ENCODE measurements at places on chromosomes 4 and X. TPM values are rescaled to one million over a fixed set of nuclear protein-coding genes. Genes with fewer than 3 reads are reported as not detected.

The FRMPD4 gene
- total RNA-seq = 0.07 TPM

The TRPC3 gene
- 0.82 TPM for total RNA-seq

- DNase-seq = no peak
- H3K27ac ChIP-seq = no peak overlapping the region
- peak overlapping the region; percentile 98 for H3K4me3 ChIP-seq
- H3K36me3 ChIP-seq = no peaks in the 10 kb centered on the region
- peaks cover 34% of the 10 kb centered on the region for H3K4me1 ChIP-seq
Observed at GRCh38 chr4:145939856-145940255, 1.2 kb upstream of the ZNF827 start.

DNA sequence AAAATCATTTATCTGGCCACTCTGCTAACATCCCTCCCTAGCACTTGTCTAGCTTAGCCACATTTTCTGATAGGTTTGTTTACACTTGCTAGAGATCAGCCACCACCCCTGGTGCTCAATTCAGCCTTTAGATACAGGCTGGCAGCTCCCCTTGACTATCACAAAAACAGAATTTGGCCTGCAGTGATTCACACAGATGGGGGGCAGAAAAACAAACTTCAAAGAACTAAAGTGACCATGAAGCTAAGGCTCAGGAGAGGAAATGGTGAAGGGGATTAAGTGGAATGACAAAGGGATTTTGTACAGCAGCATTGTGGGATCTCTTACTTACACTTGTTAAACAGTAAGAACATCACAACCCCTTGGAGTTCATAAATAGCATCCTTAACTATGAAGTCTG is 1718.0 kb upstream of the PCDH7 start:
- H3K36me3 ChIP-seq = no peaks in the 10 kb centered on the region
- peaks cover 3% of the 10 kb centered on the region for H3K27me3 ChIP-seq
- H3K4me3 ChIP-seq = no peak overlapping the region
- H3K27ac ChIP-seq = no peak overlapping the region
- DNase-seq = no peak
- H3K4me1 ChIP-seq = peaks cover 13% of the 10 kb centered on the region

GRCh38 chr4:99165978-99166377 is 21.9 kb upstream of the ADH4 start:
- peaks cover 23% of the 10 kb centered on the region for H3K36me3 ChIP-seq
- no peak overlapping the region for H3K4me3 ChIP-seq
- DNase-seq = no peak
- H3K27ac ChIP-seq = no peak overlapping the region

DNA sequence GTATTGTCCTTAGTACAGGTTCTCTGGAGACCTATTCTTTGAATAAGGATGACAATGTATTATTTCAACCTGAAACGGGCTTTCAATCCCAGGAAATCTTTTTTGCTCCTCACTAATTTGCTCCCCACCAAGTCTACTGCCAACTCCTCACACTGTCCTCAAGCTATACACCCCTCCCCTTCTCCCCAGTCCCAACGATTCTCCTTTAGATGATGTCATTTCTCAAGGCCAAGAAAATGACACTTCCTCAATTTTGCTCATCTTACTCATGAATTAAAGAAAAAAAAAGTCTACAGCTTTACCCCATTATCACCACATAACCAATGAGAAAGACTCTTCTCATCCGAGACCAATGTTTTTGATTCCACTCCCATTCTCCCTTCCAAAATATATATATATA is 20.6 kb downstream of the AP1S2 start:
- peaks cover 5% of the 10 kb centered on the region for H3K4me1 ChIP-seq
- no peaks in the 10 kb centered on the region for H3K27me3 ChIP-seq

DNA sequence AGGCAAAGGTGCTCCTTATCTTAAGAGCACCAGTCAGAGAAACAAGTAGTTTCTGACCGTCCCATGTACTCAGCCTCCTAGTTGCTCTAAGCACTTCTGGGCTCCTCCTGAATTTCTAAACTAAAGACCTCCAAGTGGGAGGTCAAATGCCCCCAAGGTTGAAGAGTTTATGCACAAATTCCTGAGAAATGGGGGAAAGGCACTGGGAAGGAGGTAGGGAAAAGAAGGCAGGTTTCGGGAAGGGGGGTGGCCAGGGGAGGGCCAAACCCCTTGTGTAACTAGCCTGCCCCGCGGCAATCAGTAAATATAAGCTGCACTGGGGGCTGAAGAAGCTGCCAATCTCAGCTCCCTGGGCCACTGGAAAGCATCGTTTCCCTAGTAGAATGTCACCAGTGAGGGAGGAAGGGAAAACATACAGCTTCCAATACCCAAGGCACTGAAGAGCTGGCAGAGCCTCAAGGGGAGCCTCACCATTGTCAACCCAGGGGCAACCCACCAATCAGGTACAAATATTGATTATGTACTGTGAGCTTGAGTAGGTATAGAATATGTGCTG is 3.4 kb downstream of the FOXO4 start:
- DNase-seq = no peak
- peaks cover 44% of the 10 kb centered on the region for H3K4me1 ChIP-seq
- H3K4me3 ChIP-seq = peak overlapping the region; percentile 69
- H3K27me3 ChIP-seq = peaks cover 43% of the 10 kb centered on the region
- H3K36me3 ChIP-seq = peaks cover 3% of the 10 kb centered on the region

DNA sequence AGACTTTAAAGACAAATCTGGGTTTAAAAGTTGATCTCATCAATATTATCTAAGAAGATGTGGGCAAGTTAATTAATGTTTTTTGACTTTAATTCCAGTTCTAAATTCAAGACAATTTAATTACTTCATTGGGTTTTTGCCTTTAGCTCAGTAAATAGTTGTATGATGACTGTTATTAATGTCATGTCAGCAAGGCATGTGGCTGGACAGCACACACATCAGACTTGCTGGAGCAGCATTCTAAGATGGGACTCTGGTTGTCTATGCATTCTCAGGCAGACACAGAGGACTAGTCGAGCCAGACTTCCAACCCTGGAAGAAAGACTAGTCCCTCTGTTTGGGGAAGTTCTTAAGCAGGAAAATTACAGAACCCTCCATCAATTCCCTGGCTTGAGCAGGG is 180.7 kb upstream of the GK2 start:
- H3K27ac ChIP-seq = no peak overlapping the region
- no peak for DNase-seq
- H3K27me3 ChIP-seq = no peaks in the 10 kb centered on the region
- H3K4me1 ChIP-seq = no peaks in the 10 kb centered on the region
- no peak overlapping the region for H3K4me3 ChIP-seq
- H3K36me3 ChIP-seq = no peaks in the 10 kb centered on the region

DNA sequence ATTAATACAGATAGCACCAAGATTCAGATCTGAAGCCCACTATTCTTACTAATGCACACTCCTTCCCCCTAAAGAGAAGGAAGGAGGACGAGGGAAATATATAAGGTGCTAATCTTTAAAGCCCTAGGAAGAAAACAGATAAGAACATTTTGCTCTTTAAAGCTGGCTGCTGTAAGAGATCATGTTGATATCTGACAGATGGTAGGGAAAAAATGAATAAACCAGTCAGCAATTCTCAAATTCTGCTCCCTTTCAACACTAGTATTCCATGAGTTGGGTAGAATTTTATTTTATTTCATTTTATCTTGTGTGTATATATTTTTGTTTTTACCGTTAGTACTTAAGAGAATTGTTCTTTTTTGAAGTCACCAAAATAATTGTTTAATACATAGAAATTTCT is 19.2 kb downstream of the OTC start:
- no peak for DNase-seq
- H3K27me3 ChIP-seq = peaks cover 3% of the 10 kb centered on the region
- H3K4me1 ChIP-seq = no peaks in the 10 kb centered on the region
- no peaks in the 10 kb centered on the region for H3K36me3 ChIP-seq
- no peak overlapping the region for H3K27ac ChIP-seq
- no peak overlapping the region for H3K4me3 ChIP-seq

- no peak for DNase-seq
- peaks cover 43% of the 10 kb centered on the region for H3K4me1 ChIP-seq
- peaks cover 7% of the 10 kb centered on the region for H3K36me3 ChIP-seq
- H3K4me3 ChIP-seq = no peak overlapping the region
Observed at GRCh38 chrX:13387666-13388494, 68.0 kb upstream of the ATXN3L start.

- peaks cover 13% of the 10 kb centered on the region for H3K4me1 ChIP-seq
- no peak overlapping the region for H3K27ac ChIP-seq
- H3K4me3 ChIP-seq = peak overlapping the region; percentile 74
Observed at GRCh38 chr4:4384837-4385236, 2.1 kb upstream of the NSG1 start.

DNA sequence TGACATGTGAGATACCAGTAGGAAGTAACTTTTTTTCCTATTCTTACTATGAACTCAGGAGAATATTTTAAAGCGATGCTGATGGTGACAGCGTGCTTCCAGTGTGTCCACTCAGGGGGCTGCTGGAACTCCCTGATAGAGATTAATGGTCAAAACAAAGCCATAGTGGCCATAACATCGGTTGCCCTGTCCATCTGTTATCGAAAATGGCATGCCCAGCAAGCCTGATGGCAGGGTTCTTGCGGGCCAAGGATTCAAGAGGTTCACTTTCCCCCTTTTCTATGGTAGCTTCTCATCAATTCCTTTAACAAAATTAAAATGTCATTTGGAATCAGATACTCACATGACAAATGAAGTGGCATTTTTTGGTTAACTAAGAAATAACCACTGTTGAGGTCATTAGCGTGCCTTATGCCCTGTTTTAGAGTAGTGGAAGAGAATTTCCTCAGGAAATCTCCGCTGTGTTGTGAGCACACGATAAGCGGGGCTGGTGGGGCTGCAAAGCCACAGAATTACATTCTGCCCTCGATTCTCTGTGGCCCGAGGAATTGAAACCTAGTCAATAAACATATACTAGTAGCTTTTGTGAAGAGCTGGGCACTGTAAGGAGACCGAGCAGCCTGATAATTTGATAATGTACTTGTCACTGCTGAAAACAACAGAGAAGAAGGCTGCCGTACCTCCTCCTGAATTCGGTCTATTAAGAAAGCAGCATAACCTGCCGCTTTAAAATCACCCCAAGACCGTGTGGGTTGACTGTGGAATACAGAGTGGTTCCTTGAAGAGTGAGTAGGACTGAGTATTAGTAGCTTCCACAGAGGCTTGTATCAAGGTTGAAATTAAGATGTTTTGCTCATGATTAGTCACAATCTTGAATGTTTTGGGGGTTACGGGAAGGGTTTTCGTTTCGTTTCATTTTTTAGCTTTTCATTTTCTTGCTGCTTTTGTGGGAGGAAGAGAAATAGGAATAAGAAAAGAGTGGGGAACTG is 46.7 kb downstream of the PTCHD1 start:
- no peak overlapping the region for H3K4me3 ChIP-seq
- H3K27ac ChIP-seq = no peak overlapping the region
- H3K36me3 ChIP-seq = no peaks in the 10 kb centered on the region
- H3K4me1 ChIP-seq = peaks cover 6% of the 10 kb centered on the region

GRCh38 chr4:15234856-15235126 is 193.0 kb upstream of the C1QTNF7 start:
- DNase-seq = no peak
- H3K27ac ChIP-seq = no peak overlapping the region
- H3K4me3 ChIP-seq = no peak overlapping the region
- H3K27me3 ChIP-seq = no peaks in the 10 kb centered on the region
- H3K36me3 ChIP-seq = no peaks in the 10 kb centered on the region
- H3K4me1 ChIP-seq = peaks cover 18% of the 10 kb centered on the region

Measured in neural crest cell (in vitro differentiated cells).